HEK293T (cell line): ENCODE measurements at places on chromosomes 2 and 18.

GRCh38 chr2:118095610-118096009 is 7.3 kb downstream of the INSIG2 start:
- peak; percentile 7 for DNase-seq

DNA sequence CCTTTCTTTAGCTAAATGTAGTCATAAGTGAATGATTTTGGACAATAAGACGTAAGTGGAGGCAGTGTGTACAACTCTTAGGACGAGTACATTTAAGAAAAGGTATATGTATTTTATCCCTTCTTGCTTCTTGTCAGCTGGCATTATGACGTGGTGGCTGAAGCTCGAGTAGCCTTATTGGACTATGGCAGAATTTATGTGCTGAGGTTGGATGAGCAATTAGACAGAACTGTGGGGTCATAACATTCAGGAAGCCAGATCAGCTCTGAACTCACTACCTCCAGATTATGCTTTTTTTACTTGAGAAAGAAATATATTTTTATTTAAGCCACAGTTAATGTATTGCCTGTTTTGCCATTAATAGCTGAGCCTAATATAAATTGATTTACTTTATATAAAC is 661.5 kb downstream of the ERBB4 start:
- no peak for DNase-seq

GRCh38 chr2:60512062-60512622 is 41.3 kb downstream of the BCL11A start:
- no peak for DNase-seq

- DNase-seq: no peak
These were observed 428.6 kb downstream of the DLGAP1 start for GRCh38 chr18:4026542-4026941.

DNA sequence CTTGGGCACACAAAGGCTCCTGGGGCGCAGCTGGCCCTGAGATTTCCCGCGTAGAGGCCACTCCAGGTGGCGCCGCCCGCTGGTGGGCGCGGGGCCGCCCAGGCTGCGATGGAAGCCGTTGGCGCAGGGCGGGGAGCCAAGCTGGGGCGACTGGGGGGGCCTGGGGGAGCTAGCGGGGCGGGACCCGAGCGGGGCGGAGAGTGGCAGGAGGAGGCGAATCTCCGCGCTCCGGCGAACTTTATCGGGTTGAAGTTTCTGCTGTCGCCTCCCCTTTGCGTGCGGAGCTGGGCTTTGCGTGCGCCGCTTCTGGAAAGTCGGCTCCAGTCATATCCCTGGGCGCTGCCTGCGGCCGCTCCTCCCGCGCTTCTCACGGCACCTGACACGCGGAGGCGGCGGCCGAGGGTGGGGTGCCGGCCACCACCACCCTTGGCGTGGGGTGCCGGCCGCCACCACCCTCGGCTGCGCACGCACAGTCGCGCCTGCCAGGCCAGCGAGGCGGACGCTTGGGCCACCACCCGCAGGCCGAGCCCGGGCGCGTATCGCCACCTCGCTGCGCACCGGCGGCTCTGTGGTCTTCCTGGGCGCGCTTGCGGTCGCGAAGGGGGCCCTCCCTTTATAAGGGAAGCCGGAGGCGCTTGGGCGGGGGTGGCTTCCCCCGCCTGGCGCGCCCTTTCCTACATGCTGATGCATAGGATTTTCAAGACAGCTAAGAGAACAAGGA is 919 bp upstream of the CYP1B1 start:
- peak; percentile 73 for DNase-seq

DNA sequence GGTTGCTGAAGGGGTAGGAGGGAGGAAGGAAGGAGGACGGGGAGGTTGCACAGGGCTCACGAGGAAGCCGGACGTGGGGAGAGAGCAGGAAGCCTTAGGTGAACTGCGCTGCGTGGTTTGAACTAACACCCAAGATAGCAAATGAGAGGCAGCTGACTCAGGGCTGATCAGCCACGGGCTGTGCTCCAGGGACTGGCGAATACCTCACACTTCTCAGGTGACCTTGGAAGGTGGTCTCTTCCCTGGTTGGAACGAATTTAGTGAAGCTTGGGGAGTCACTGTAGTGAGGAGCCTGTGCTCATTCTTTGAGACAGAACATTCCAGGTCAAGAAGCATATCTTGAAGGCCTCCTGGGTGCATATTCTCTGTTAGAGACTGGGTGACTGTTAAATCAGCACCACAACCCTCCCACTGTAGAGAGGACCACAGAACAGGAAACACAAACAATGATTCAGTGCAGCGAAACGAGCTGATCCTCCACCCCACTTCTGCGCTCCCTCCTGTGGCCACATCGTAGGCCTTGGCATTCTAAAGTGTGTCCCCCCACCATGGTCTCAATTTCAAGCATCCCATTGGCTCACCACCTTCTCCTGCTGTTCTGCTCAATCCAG is 33.8 kb downstream of the TOGARAM2 start:
- no peak for DNase-seq

GRCh38 chr2:186751790-186752189 is 57.9 kb downstream of the FAM171B start:
- no peak for DNase-seq

GRCh38 chr2:25410370-25410769 is 68.6 kb upstream of the DNMT3A start:
- DNase-seq: no peak

GRCh38 chr2:229445019-229445418 is 173.9 kb upstream of the PID1 start:
- no peak for DNase-seq

DNA sequence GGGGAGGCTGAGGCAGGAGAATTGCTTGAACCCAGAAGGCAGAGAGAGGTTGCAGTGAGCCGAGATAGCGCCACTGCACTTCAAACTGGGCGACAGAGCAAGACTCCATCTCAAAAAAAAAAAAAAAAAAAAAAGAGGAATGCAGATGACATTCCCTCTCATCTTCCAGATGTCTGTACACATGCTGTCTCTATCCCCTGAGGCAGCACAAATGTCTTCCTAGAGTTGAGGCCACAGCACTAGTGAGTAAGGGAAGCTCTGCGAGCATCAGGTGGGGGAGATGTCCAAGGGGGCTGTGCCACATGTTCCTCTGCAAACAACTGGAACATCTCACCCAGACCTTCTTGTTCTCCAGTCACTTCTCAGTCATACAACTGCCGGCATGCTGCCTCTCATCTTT is 35.6 kb upstream of the LRRC30 start:
- DNase-seq: no peak

DNA sequence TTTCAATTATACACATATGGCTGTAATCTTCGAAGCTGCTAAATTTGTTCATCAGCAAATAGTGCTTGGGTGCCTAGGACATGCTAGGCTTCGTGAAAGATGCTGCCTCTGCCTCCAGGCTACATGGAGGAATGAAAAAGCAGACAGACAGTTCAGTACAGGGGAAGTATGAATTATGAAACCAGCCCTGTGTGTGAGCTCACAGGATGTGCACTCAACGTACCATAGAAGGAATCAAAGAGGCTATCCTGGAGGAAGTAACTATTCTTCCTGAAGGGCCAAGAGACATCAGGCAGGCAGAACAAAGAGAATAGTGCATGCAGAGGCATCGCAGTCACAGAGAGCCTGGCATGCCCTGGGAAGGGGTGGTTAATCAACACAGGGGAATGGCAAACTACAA is 61.4 kb downstream of the DYM start:
- DNase-seq: no peak

GRCh38 chr2:233418052-233418760 is 63.9 kb downstream of the DGKD start:
- DNase-seq: no peak

DNA sequence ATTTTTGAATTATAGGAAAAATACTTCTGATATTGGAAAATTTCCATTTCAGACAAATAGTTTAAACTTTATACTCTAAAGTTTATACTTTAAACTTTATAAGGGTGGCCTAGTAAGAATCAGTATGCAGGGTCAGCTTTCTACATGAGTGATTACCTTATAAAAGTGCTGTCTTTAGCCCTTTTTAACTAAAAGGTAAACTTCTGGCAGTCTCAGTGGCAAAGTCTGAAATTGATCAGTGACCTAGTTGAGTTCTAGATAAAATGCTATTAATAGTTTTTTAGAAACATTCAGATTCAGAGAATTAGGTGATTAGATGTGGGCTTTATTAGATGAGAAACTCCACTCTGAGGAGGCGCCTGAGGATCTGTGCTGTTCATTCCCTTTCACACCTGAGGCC is 15.5 kb downstream of the GORASP2 start:
- no peak for DNase-seq

DNA sequence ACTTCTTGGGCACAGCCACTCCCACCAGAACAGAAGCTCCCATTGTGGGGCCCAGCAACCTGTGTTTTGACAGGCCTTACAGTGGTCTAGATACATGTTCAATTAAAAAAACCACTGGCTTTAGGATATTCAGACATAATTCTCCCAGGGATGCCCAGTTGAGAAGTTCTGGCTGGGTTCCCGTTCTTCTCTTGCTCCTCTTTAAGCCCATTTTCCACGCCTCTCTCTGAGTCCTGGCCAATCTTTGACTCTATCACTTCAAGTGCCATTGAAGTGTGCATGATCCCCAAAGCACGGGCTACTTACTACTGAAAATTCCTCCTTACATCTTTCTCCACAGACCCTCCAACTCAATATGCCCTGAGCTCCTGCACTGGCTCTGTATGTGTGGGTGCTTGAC is 17.5 kb upstream of the SULT1C3 start:
- no peak for DNase-seq

- no peak for DNase-seq
These were observed 200.2 kb downstream of the RAD51AP2 start for GRCh38 chr2:17318013-17318412.

- DNase-seq: no peak
These were observed 104.8 kb downstream of the NOL10 start for GRCh38 chr2:10584843-10585475.

DNA sequence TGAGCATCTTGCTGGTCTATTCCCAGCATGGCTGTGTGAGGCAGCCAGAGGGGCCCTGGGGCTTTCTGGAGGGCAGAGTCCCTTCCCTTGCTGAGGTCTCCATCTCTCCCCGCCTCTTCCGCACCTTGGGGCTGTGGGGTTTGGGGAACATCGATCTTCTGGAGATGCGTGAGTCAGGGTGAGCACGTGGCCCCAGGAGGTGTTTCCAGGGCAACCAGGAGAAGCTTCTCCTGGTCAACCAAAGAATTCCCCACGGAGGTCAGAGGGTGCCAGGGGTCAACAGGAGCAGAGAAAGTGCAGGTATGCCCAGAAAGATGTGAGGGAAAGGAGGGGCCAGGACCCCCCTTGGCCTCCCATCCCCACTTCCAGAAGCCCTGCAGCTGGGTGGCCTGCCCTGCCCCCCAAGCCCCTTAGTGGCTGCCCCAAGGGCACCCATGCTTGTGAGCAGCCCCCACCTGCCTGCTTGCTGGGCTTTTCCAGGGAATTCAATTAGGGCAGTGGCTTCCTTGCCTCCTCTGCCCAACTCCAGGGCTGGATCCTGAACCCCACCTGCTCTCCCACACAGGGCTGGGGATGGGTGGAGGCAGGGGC is 2.8 kb upstream of the PROM2 start:
- no peak for DNase-seq

DNA sequence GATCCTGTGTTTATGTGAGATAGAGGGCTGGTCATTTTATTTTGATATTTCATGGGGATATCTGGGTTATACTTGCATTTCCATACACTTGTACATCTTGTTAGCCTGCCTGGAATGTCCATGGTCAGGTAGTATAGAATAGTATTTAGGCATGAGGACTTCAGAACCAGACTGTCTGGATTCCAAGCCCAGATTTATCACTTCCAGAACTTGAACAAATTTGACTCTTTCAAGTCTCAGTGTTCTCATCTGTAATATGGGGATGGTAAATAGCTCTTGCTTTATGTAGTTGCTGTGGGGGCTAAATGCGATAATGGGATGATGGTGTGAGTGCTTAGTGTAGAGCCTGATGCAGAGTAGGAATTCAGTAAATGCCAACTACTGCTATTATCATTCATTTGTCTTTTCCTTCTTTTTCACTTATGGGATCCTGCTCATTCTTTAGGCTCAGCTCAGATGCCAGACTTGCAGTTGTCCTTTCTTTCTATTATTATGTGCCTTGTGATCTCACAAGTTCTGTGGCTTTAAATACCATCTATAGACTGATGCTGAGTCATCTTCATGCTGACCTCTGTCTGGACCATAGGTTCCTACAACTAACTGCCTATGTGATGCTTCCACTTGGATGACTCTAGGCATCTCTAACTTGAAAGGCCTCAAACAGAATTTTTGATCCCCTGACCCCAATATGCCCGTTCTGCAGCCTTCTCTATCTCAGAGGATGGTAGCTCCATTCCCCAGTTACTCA is 67.4 kb downstream of the POLE4 start:
- no peak for DNase-seq

DNA sequence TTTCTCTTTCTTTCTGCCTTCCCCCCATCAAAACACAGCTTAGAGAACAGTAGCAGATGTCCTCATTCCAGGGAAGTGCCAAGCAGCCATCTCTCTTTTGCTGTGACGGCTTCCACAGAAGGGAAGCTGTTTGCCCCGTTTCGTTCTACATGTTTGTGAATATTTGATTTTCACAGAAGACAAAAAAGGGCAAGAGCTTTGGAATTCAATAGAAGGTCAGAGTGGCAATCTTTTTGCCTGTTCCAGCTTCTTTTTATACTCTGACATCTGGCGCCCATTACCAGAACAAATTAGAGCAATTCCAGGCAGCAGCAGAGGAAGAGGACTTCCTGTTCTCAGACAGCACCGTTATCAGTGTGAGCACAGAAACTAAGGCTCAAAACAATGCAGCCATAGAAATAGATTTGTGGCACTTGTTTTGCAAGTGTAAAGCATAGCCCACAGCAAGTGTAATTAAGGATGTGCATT is 79.0 kb upstream of the CDH19 start:
- no peak for DNase-seq

DNA sequence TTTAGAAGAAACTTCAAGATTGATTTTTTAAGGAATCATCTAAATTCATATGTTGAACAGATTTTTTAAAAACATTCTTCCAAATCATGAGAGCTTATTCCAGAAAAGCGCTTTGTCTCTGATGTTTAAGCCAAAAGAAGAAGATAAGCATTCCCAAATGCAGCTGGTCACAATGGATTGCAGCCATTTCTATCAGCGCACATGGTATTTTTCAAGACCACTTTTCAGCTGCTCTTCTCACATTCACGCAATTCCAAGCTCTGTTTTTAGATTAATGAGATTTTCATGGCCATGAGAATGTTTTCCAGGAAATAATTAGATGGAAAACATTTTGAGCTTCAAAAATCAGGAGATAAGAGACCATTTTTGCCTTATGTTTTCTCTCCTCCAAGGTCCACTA is 8.7 kb downstream of the OSBPL1A start:
- no peak for DNase-seq

GRCh38 chr2:182283512-182283911 is 143.3 kb downstream of the PDE1A start:
- no peak for DNase-seq

DNA sequence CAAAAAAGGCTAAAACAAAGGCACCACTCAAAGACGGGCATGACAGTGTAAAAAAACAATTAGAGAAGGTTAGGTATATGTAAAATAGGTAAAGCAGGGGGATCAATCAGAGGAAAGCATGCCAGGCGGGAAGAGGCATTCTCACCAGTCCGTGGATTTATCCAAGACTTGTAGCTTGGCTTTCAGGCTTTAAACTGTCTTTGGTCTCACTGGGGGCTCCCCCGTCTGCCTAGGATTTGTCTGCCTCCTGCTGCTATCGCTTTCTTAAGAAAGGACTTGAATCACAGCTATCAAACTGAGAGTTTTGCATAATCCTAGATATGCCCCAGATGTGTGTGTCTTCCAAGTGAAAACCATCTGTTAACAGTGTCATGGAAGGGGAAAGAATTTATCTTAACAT is 11.1 kb upstream of the GORASP2 start:
- DNase-seq: no peak

GRCh38 chr2:171522052-171522787 is at the start of gene CYBRD1:
CYBRD1 (plus strand) TSS chr2:171522474; CDS start chr2:171522546, 72 bp downstream.
- DNase-seq: peak; percentile 25
